AG20443 (cell line): ENCODE measurements at places on chromosomes 13 and 19.

DNA sequence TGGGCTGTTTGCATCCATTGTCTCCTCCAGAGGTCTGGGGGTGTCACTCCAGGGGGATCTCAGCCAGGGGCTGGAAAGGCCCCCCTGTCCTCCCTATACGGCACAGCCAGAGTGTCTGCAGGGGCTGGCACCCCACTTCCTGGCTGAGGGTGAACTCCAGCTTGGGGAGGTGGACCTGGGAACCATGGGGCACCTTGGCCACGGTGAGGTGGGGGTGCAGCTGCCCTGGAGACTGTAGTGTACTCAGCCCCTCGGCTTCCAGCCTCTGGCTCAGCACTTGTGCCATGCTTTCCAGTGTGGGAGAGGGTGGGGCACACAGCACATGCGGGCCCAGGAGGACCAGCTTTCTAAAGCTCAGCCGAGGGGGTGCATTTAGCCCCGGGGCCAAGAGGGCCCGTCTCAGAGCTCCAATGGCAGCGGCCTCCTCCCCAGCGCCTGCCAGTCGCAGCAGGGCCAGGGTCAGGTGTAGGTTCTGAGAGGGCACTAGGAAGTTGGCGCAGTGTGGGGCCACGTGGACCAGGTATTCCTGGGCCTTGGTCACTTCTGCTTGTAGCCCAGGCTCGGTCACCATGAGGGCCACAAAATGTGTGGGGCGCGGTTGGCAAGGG, 1.4 kb downstream of the LENG9 start:
- DNase-seq: no peak

- no peak for DNase-seq
These were observed 86.0 kb downstream of the ZNF726 start for GRCh38 chr19:24000656-24001055.

- no peak for DNase-seq
These were observed 353.5 kb downstream of the DACH1 start for GRCh38 chr13:71513411-71514033.

GRCh38 chr13:98327371-98328270, 150.6 kb upstream of the RNF113B start:
- DNase-seq: peak; percentile 76

GRCh38 chr19:23070353-23071146, 46.3 kb upstream of the ZNF730 start:
- peak; percentile 42 for DNase-seq

DNA sequence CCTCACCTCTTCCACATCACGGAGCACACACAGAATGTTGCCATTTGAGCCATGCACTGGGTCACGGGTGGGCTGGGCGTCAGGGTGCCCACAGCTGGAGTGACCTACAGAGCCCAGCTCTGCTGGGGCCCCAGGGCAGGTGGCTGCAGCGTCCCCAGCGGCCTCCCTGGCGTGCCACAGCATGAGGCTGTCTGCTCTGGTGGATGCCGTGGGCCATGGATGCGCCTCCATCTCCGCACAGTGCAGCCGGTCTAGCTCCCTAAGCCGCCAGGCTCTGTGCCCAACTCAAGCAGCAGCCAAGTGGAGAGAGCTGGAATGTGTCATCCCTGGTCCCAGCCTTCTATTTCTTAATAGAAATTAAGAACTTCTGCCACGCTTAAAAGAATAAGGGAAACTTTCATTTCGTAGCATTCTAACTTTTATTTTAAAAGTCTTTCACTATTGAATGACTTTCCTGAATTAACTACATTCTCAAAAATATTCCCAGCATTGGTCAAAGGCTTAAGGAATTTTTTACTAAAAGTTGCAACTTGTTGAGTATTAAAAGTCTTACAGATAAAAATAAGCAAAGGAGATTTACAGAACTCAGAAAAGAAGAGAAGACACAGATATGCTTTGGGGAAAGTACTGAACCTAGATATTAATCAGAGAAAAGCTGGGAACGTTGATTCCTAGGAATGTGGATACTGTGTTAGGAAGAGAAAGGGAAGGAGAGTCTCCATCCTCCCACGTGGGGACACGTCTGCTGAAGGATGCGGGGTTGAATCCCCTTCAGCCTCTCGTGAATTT, 59.3 kb downstream of the ATP11A start:
- DNase-seq: peak; percentile 83

DNA sequence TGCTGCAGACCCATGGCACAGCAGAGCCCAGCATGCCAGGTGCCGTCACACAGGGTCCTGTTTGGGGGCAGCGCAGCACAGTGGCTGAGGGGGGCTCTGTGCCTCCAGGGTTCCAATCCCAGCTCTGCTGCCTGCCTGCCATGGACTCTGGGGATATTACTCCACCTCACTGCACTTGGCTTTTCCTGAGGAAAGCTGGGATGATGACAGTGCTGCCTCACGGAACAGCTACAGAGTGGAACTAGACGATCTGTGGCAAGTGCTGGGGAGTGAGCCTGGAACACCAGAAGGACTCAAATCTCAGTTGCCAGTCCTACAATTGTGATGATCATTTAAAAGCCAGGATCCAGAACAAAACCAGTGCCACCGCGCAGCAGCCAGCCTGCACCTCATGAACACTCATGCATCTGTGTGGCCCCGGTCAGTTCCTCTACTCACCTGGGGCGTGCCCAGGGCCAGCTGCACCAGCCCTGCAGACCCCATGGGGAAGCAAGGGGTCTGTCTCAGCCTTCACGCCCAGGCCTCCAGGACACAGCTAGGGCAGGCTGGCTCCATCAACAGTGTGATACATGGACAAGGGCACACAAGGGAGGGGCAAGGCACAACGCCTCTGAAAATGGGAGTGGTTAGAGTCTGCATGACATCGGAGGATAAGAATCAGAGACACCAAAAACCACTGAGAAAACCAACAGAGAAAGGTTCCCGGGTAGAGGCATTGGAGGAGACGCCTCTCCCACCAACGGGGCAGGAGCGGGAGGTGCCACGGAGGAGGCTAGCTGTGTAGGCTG, 55.2 kb downstream of the ATP7B start:
- no peak for DNase-seq

GRCh38 chr13:47409778-47410177, 512.9 kb upstream of the HTR2A start:
- no peak for DNase-seq

DNA sequence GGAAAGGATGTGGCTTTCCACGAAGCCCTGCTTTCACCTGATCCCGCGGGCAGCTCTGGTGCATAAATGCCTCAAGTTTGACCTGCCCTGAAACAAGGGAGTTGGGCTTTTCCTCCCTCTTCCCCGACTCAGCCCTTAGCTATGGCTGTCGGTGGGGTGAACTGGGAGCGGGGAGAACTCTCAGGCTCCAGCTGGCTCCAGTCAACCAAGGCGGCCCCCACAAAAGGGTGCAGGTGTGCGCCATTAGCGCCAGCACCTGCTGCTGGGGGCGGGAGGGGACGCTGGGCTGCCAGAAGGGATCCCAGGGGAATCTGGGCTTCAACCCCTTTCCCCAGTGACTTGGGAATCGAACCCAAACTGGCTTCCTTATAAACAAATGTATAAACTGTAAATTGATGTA, 7.1 kb upstream of the DHRS12 start:
- no peak for DNase-seq

- no peak for DNase-seq
These were observed 21.7 kb upstream of the ZNF254 start for GRCh38 chr19:24065243-24065642.

GRCh38 chr13:35005051-35005450, 63.0 kb downstream of the NBEA start:
- no peak for DNase-seq

GRCh38 chr13:111131611-111132010, 16.5 kb downstream of the ARHGEF7 start:
- no peak for DNase-seq

DNA sequence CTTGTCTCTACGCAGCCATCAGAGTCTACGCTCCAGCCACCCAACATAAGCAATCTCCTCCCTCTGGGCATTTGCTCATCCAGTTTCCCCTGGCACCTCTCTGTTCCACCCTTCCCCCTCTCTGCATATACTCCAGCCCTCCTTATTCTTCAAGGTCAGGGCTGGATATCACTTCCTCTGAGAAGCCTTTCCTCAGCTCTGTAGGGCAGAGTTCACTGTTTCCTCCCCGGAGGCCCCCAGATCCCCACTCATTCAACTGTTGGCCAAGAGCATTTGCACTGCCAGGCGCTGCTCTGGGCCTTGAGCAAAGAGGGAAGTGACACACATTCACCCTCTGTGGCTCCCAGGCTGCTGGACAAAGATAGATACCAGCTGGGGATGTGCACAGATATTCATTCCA, 3.3 kb downstream of the FCGRT start:
- no peak for DNase-seq

- DNase-seq: no peak
These were observed 68.8 kb upstream of the MCF2L start for GRCh38 chr13:112900226-112900600.

DNA sequence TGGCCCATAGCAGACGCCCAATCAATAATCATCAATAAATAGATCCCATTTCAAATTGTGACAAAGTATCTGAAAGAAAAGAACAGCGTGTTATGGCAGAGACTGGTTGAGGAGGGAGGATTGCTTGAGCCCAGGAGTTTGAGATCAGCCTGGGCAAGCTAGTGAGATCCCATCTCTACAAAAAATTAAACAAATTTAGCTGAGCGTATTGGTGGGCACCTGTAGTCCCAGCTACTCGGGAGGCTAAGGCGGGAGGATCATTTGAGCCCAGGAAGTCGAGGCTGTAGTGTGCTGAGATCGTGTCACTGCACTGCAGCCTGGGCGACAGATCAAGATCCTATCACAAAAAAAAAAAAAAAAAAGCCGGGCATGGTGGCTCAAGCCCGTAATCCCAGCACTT, 6.4 kb upstream of the GNA11 start:
- DNase-seq: no peak

DNA sequence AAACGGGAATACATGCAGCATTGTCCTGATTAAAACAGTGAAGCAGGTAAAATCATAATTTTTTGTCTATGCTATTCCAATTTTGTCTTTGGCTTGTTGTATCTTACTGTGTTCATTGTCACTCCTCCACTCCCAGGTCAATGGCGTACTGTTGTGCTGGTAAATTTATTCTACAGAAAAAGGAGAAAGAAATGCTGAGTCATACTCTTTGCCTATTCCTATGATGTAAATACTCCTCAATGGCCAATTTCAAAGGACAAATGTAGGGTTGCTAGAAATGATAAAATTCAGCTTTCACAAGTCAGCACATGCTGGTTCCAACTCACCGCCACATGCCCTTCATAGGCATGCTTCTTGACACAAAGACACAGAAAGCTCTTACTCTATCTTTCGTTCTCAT, 694.4 kb upstream of the PCDH20 start:
- DNase-seq: no peak

- no peak for DNase-seq
These were observed 278.8 kb downstream of the TSHZ3 start for GRCh38 chr19:31070146-31071065.

- DNase-seq: no peak
These were observed 63.4 kb downstream of the MLLT1 start for GRCh38 chr19:6216236-6216995.

DNA sequence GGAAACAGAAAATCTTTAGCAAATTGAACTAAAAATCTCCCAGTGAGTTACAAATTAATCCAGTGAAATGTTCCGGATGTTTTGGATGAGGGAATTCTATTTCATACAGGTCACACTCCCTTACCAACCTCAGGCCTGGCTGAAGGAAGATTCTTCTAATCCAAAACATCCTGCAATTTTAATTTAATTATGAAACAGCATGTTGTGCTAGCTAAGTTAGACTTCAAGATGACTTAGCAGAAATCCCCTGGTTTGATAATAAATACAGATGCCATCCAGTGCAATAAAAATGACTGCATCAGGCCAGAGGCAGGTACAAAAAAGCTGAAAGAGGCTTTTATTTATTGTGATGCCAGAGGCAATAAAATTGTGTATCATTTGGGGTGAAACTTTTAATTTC, 96.7 kb upstream of the CLDN10 start:
- DNase-seq: no peak

- DNase-seq: no peak
These were observed 75.9 kb downstream of the TNFSF11 start for GRCh38 chr13:42649831-42650230.

GRCh38 chr13:29905845-29906244, 55.4 kb upstream of the UBL3 start:
- peak; percentile 58 for DNase-seq

- no peak for DNase-seq
These were observed 230.6 kb downstream of the ZNF536 start for GRCh38 chr19:30602661-30603350.

DNA sequence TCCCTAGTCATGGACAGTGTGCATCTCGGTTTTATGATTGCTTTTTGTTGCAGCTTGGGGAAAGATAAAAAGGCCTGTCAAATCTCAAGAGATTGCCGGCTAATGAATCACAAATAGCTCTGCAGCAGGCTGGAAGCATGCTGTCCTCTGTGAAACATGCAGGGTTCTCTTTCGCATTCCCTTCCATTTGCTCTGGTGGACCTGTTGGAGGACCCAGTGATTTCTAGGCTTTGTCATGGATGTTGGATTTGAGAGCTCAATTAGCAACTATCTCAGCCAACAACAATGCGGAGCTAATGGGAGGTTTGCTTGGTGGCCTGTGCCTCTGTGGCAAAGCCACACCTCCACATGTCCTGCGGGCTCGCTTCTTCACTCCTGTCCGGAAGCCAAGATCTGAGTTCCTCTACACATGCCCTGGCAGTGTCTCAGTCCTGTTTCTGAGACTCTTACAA, 418.1 kb upstream of the ARGLU1 start:
- DNase-seq: peak; percentile 54
